Germinal center (tissue), 1 donor: ENCODE measurements at places on chromosomes 7 and 10.
A peak's percentile ranks its signal among the peaks of the same experiment; 100 is the strongest.

- DNase-seq = no peak
These were observed 97.3 kb upstream of the PDLIM1 start for GRCh38 chr10:95388109-95388471.

DNA sequence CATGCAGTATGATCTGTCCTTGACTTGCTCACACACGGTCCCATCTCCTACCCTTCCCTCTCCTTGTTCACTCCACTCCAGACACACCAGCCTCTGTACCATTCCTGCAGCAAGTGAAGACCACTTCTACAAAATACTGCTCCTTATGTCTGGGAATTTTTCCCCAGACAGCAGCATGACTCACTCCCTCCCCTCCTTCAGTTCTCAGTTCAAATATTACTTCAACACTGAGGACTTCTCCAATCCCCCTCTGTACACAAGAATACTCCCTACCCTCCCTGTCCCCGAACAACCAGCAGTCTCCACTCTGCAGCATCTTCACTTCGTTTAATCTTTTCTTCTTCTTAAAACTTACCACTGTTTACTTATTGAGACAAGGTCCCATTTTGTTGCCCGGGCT is 474.0 kb downstream of the GPAM start:
- DNase-seq = no peak

DNA sequence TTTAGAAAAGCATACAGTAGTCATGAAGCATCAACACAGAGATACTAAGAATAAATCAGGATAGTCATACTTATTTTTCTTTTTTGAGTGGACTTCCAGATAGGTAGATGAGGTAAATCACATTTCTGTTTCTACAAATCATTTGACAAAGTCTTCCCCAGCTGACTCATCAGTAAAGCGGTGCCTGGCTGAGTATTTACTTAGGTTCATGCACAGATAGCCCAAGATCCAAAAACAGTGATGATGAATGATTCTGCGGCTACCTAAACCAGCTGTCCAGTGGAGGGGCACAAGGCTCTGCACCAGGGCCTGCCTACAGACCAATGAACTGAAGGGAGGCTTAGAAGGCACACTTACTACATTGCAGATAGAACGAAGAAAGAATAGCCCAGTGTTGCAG is 113.1 kb downstream of the PARP12 start:
- DNase-seq = no peak

DNA sequence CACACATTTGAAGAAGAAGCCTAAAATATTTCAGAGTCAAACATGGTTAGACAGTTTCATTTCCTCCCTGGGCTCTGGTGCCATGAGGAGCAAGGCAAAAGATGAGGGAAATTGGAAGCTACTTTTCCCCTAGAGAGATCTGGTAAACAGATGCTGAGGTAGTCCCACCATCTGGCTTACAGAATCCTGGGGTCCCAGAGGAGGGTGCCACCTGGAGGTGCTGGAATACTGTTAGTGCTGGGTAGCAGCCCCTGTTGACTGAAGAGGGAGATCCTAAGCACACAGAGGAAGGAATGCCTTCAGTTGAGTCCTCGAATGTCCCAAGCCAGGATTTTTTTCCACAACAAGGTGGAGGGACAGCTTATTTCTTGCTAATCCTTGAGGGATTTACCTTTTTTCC is 160.1 kb downstream of the FZD1 start:
- no peak for DNase-seq

DNA sequence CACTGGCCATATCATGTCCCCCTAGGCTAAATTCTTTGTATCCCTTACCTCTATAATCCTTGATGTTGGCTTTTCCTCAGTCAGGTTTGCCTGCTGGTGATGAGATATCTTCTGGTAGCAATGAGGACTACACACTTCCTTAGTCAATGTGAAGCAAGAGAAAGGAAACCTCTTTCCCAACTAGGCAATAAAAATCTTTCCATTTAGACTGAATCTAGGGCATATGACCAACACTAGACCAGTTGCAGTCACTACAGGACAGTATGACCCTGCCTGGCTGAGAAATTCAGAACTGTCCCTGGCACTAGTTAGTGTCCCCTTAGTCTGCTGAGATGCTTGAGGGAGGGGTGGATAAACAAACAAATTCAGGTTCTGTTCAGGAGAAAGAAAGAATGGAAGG is 142.6 kb downstream of the RNLS start:
- DNase-seq = no peak

GRCh38 chr10:84098667-84099066 is 40.6 kb upstream of the GHITM start:
- no peak for DNase-seq

DNA sequence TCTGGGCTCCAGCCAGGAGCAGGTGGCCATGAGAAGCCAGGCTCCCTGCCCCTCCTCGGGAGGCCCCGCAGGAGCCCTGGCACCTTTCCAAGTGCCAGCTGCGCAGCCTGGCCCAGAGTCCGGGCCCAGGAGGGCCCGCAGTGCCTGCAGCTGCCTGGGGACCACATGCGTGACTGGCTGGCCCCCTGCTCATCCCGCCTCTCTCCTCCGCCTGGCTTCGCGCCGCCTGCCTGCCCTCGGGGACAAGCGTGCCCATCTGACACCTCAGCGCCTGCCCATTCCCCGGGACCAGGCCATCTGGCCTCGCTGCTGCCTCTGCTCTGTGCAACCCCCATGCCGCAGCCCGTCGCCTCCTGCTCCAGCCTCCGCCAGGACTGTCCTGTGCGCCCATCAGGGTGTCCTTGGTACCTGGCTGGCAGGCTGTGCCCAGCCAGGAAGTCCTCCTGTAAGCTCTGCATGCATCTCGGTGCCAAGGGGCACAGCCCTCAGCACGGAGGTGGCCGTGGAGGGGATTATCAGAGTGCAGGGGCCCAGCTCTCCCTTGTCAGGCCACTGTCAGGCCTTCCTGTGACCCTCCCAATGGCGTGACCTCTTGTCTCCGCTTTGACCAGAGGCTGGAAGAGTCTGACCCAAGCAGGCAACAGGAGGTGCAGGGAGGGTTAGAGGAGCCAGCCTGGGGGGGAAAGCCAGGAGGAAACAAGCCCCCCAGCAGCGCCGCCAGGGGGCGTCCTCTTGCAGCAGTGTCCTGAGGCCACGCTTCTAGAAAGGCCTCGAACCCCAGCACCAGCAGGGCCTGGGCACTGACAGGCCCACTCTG is 50.5 kb downstream of the TMEM209 start:
- no peak for DNase-seq

- no peak for DNase-seq
These were observed 452.4 kb upstream of the PHF14 start for GRCh38 chr7:10521306-10521705.

GRCh38 chr7:30703756-30704155 is 21.5 kb upstream of the CRHR2 start:
- DNase-seq = no peak

- DNase-seq = no peak
These were observed 133.7 kb upstream of the NAMPT start for GRCh38 chr7:106418526-106418925.

GRCh38 chr10:91422915-91423314 is 12.8 kb downstream of the HECTD2 start:
- no peak for DNase-seq

DNA sequence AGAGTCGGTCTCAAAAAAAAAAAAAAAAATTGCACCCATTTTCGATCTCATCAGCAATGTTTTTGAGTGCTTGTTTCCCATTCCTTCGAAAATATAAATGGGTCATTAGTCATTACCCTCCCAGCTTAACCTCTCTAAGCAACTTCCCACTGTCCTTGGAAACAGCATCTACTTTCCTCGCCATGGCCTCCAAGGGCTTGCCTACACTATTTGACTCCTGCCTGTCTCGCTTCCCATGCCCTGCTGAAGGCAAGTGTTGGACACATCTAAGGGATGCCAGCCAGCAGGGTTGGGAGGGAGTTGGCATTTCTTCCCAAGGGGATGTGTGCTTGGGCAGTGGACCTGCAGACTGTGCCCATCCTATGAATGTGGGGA is 12.7 kb upstream of the RHBDD2 start:
- no peak for DNase-seq

GRCh38 chr10:23648618-23649017 is 209.7 kb downstream of the OTUD1 start:
- no peak for DNase-seq

GRCh38 chr7:156049366-156049765 is 237.1 kb upstream of the SHH start:
- no peak for DNase-seq

DNA sequence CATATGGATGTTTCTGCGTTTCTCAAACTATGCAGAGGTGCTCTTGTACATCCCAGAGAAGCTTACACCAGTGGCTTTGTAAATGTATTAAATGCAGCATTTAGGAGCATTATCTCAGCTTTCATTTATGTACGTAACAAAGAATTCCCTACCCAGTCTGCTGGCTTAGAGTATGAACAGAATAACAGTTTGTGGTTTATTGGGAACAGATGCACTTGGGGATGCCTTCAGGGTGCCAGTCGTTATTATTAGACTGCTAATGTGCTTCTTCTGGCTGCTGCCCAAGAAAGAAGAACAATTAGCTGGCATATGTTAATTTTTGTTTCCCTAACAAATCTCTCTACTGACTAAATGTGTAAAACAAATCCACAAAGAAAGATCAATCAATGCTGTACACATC is 241.9 kb downstream of the FOXP2 start:
- no peak for DNase-seq

DNA sequence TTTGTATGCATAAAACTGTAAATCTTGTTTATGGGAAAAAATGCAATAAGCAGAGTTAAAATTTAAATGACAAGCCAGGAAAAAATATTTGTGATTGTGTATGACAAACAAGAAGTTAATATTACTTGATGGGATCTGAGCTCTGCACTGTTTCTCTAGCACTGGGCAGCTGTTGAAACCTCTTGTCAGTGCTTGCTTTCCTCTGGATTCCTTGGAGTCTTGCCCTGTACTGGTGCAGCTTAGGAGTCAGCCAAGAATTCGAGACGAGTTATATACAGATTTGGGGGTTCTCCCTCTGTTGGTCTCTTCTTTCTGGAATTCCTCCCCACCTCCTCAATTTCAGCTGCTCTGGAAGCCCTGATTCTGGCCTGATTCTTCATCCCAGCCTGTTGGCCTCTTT is 24.3 kb upstream of the OPN4 start:
- DNase-seq = no peak

DNA sequence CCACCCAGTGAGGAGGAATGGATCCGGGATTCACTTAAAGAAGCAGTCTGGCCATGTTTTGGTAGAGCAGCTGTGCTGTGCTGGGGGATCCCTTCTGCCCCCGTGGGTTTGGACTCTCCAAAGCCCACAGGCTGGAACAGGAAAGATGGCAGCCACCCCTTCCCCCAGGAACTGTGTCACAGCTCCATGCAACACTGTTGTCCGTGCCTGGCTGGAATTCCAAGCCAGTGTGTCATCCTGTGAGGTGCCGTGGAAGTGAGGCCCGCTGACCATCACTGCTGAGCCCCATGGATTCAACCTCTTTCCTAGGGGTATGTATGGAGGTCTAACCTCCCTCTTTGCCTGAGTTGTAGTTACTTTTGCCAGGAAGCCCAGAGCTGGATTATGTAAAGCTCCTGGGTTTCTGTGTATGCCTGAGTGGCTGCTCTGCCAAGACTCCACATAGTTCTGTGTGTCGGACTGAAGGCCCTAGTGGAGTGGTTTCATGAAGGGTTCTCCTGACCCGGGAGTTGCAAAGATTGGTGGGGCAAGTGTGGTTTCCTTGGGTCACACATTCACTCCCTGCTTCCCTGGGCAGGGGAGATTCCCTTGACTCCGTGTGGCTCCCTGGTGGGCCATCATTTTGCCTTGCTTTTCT is 35.1 kb upstream of the PCGF5 start:
- DNase-seq = no peak

DNA sequence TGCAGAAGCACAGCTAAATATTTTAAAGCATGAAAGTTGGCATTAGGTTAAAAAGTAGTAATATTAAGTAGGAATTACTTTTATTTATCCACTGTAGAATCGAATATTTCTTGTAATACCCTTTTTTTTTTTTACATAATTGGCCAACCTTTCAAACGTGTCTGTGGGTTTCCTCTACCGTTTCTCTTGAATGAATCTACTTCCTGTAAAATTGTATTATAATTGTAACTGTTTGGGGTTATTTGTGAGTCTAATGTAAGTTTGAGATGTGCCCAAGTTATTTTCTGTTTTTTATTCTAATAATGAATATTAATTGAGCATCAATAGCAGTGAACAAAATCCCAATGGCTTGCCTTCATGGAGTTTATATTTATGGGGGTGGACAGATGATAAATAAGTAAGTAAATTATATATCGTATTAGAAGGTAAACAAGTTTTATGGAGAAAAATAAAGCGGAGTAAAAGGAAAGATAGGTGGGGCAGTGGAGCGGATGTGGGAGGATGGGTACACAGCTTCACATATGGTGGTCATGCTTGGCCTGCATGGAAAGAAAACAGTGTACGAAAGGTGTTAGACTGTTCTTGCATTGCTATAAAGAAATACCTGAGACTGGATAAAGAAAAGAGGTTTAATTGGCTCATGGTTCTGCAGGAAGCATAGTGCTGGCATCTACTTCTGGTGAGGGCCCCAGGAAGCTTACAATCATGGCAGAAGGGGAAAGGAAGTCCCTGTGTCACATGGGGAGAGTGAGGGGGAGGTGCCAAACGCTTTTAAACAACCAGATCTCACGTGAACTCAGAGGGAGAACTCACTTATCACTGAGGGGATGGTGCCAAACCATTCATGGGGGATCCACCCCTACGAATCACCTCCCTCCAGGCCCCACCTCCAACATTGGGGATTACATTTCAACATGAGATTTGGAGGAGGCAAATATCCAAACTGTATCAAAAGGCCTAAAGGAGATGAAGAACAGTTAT is 5.4 kb downstream of the TSPAN13 start:
- DNase-seq = peak; percentile 45

- DNase-seq = no peak
These were observed 132.8 kb downstream of the ELFN1 start for GRCh38 chr7:1802899-1803298.

DNA sequence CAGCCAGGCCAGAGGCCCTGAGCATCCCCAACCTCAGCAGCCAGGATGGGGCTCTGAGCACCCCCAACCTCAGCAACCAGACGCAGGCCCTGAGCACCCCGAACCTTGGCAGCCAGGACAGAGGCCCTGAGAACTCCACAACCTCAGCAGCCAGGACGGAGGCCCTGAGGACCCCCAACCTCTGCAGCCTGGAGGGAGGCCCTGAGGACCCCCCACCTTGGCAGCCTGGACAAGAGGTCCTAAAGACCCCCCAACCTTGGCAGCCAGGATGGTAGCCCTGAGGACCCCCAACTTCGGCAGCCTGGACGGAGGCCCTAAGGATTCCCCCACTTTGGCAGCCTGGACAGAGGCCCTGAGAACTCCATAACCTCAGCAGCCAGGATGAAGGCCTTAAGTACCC is 17.0 kb downstream of the RRP12 start:
- no peak for DNase-seq

GRCh38 chr7:15174485-15174884 is 271.9 kb upstream of the DGKB start:
- DNase-seq = no peak

GRCh38 chr7:45709168-45710042 is 135.2 kb downstream of the ADCY1 start:
- DNase-seq = no peak

- no peak for DNase-seq
These were observed 150.0 kb upstream of the LAMB4 start for GRCh38 chr7:108280136-108280535.

DNA sequence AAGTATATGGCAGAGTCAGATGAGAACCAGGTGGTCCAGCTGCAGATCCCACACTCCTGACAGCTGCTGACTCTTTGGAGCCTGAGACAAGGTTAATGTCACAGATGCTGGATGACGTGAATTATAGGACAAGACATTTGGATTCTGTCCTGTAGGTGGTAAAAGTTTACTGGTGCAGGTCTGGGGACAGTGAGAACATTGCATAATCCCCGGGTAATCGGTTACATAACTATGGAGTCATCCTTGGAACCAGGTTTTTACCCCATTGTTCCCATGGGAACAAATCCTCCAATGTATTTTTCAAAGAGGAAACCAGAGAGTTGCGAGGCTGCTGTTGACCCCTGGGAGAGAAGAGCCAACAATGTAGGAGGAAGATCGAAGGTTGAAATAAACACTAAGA is 27.5 kb upstream of the ZCCHC24 start:
- no peak for DNase-seq
